ENCODE measurements at places on chromosomes 13 and 19.

DNA sequence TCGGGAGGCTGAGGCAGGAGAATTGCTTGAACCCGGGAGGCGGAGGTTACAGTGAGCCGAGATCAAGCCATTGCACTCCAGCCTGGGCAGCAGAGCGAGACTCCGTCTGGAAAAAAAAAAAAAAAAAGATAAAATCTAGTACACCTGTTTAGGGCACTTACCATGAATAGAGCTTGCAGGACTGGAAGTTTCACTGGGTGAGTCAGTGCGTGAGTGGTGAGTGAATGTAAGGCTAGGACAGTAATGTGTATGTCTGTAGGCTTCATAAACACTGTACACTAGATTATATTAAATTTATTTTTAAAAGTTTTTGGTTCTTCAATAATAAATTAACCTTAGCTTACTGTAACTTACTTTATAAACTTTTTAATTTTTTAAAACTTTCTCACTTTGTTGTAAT lies 22.9 kb downstream of the PPP5C start:
- DNase-seq: no peak

DNA sequence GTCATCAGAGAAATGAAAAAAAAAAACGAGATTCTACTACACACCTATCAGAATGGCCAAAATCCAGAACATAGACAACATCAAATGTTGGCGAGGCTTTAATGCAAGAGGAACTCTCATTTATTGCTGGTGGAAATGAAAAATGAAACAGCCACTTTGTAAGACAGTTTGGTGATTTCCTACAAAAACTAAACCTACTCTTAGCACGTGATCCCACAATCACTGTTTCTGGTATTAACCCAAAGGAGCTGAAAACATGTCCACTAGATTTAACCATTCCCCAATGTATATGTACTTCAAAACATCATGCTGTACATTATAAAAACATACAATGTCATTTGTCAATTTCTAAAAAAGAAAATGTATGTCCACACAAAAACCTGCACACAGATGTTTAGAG lies 13.0 kb downstream of the MYCBP2 start:
- DNase-seq: no peak

- no peak for DNase-seq
These were observed 6.0 kb downstream of the ACP4 start for GRCh38 chr19:50796128-50796633.

- DNase-seq: no peak
These were observed 655 bp upstream of the S1PR5 start for GRCh38 chr19:10517760-10518443.

DNA sequence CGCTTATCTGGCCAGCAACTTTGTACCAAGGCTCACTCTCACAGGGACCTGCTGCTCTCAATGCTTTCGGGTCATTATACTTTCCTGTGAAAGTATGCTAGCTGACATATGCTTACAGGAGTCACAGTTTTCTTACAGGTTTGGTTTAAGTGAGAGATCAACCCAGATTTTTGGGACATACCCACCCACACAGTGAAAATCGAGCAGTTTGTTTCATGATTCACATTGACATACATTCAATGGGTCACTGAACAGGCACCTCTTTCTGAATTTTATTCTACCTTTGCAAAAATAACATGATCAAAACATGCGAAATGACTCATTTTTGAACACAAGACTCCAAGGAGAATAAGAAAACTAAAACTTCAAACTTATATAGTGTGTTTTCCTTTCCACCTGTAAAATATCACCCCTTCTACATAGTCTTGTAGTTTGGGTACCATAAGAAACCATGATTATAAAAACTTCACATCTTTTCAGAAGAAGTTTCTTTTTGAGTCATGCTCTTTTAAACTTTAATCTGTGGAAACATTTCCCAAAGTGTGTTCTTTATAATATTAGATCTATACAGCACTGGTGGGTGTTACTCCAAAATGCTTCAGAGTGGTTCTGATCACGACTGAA lies 44.3 kb upstream of the TEX29 start:
- DNase-seq: no peak

DNA sequence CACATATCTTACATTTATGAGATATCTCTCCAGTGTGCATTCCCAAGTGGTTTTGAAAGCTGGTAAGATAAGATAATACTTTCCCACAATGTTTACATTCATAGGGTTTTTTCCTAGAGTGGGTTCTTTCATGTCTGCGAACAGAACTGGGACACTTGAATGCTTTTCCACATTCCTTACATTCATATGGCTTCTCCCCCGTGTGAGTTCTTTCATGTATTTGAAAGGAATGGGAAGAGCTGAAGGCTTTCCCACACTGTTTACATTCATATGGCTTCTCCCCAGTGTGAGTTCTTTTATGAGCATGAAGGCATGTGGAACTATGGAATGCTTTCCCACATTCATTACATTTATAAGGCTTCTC lies 19.7 kb downstream of the ZNF433 start:
- no peak for DNase-seq

- DNase-seq: no peak
These were observed 28.7 kb downstream of the ATP8B3 start for GRCh38 chr19:1783354-1783753.

- DNase-seq: peak; percentile 19
These were observed 84.0 kb downstream of the MZT1 start for GRCh38 chr13:72643311-72643989.

- DNase-seq: no peak
These were observed 62.9 kb downstream of the ZC3H13 start for GRCh38 chr13:45989607-45990006.

DNA sequence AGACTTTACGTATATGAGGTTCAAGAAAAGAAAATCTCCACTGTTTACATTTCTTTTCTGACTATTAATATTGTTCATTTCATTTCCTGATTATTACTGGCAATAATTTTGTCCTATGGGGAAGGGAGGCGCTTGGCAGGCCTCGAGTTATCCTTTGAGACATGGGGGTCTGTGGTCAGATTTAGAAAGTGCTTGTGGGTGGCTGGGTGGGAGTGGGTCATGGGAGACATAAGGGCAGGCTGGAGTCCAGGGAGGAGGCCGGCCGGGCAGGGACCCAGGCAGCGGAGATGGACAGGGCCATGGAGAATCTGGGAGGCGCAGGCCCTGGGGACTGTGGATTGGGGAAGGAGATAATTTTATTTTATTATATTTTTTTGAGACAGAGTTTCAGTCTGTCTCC lies 40.1 kb downstream of the LTBP4 start:
- DNase-seq: no peak

DNA sequence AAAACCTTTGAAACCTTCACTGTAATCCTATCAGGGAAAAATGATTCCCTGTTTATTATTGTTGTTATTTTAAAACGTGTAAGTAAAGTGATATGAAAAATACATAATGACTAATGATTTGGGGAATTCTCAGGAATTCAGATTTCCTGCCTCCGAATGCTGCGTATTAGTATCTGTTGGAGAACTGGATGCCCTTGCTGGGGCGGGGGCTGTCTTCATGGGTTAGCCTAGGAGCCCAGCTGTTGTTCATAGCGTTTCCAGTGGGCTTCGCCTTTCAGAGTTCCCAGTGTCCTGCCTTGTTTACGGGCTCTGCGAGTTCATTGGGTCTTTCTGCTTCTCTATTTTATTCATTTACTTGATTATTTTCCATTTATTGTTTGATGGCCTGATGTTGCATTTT lies 18.4 kb downstream of the NAXD start:
- DNase-seq: no peak
